ENCODE measurements at places on chromosomes 13 and 19.

GRCh38 chr13:112708560-112709240, 18.9 kb downstream of the ATP11A start:
- peak overlapping the region; percentile 78 for H3K27ac ChIP-seq
- H3K36me3 ChIP-seq: peaks cover 8% of the 10 kb centered on the region
- H3K4me1 ChIP-seq: peaks cover 98% of the 10 kb centered on the region
- no peak overlapping the region for H3K4me3 ChIP-seq
- peak; percentile 12 for DNase-seq

GRCh38 chr13:37139356-37139755, 33.9 kb upstream of the CSNK1A1L start:
- no peak overlapping the region for H3K27ac ChIP-seq
- H3K4me3 ChIP-seq: no peak overlapping the region
- no peaks in the 10 kb centered on the region for H3K27me3 ChIP-seq
- H3K4me1 ChIP-seq: no peaks in the 10 kb centered on the region

GRCh38 chr13:45109102-45109720, 11.1 kb upstream of the GTF2F2 start:
- DNase-seq: no peak
- H3K27ac ChIP-seq: peak overlapping the region; percentile 57
- peaks cover 6% of the 10 kb centered on the region for H3K27me3 ChIP-seq
- peaks cover 27% of the 10 kb centered on the region for H3K4me1 ChIP-seq

GRCh38 chr19:48588670-48589401, 17.7 kb upstream of the SPACA4 start:
- no peak overlapping the region for H3K27ac ChIP-seq
- peak overlapping the region; percentile 72 for H3K4me3 ChIP-seq
- H3K27me3 ChIP-seq: peaks cover 30% of the 10 kb centered on the region
- peak; percentile 96 for DNase-seq
- H3K4me1 ChIP-seq: peaks cover 12% of the 10 kb centered on the region
- H3K36me3 ChIP-seq: no peaks in the 10 kb centered on the region

DNA sequence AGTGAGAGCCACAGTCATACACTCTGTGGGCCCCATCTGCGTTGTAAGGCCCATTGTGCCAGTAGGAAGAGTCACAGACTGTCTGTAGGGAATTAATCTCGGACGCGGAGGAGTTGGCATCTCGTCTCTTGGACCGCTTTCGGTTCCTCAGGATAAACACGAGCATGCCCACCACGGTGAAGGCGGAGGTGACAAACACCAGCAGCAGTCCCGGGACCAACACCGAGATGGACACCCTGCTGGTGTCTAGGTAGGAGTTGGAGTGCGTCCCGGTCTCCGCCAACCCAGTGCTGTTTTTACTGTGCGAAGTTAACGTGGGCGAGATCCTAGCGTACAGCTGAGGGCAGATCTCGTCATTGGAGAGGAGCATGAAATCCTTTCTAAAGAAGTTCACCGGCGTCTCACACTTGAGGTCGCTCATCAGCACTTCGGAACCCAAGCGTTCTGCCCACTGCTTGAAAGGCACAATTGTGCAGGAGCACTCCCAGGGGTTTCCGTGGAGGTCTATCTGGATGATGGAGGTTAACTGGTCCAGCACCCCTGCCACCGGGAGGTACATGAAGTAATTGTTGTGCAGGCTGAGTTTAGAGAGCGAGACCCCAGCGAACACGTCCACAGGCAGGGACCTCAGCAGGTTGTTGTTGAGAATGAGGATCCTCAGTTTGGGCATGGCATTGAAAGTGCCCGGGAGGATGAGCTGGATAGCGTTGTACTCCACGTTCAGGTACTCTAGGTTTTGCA, 2.7 kb downstream of the SLITRK1 start:
- peaks cover 62% of the 10 kb centered on the region for H3K4me1 ChIP-seq
- no peaks in the 10 kb centered on the region for H3K36me3 ChIP-seq
- peak overlapping the region; percentile 82 for H3K4me3 ChIP-seq
- no peak overlapping the region for H3K27ac ChIP-seq
- DNase-seq: no peak

- no peaks in the 10 kb centered on the region for H3K4me1 ChIP-seq
- H3K36me3 ChIP-seq: peaks cover 4% of the 10 kb centered on the region
- no peaks in the 10 kb centered on the region for H3K27me3 ChIP-seq
- no peak overlapping the region for H3K4me3 ChIP-seq
- no peak for DNase-seq
Observed at GRCh38 chr13:104823071-104823470, 1712.4 kb downstream of the EFNB2 start.

DNA sequence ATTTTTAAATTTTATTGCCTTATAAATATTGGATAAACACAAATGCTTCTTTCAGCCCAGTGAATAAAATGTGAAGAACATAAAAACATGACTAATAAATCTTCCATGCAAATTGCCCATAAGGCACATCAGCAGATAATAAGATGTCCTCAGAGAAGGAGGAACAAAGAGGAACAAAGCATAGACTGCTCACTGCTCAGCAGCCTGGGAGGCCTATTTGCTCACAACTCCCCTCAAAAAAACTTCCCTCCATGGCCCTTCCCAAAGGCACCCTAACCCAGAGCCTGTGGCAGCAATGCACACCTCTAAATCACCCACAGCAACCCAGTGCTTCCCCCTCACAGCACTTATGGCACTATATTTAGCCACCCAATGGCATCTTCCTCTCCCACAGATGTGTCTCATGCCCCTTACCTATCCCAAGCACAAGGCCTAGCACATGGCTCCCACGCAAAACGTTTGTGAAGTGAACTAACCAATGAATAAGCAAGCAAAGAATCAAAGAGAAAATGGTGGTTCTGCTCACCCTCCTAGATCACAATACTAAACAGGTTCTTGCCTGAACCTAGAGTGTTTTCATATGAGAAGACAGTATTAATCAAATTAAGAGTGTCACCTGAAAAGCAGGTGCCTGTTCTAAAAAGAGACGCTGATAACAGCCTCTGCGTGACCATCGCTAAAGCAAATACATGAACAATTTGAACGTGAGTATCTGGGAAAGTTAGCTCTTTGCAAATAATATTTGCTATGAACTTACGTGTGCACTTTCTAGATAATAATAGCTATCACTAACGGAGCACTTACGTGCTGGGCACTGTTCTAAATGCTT, 96.9 kb downstream of the TBC1D4 start:
- DNase-seq: no peak
- H3K4me3 ChIP-seq: no peak overlapping the region
- peaks cover 18% of the 10 kb centered on the region for H3K4me1 ChIP-seq
- H3K27ac ChIP-seq: peak overlapping the region; percentile 46

GRCh38 chr19:55590617-55591016, 8.7 kb downstream of the FIZ1 start:
- H3K27ac ChIP-seq: peak overlapping the region; percentile 49
- H3K27me3 ChIP-seq: peaks cover 17% of the 10 kb centered on the region
- peaks cover 10% of the 10 kb centered on the region for H3K36me3 ChIP-seq
- no peak overlapping the region for H3K4me3 ChIP-seq
